NCI-H1092 treated with DMSO at 0.1 percent for 48 hours (cell line): ENCODE measurements at places on chromosomes 13 and 19.

DNA sequence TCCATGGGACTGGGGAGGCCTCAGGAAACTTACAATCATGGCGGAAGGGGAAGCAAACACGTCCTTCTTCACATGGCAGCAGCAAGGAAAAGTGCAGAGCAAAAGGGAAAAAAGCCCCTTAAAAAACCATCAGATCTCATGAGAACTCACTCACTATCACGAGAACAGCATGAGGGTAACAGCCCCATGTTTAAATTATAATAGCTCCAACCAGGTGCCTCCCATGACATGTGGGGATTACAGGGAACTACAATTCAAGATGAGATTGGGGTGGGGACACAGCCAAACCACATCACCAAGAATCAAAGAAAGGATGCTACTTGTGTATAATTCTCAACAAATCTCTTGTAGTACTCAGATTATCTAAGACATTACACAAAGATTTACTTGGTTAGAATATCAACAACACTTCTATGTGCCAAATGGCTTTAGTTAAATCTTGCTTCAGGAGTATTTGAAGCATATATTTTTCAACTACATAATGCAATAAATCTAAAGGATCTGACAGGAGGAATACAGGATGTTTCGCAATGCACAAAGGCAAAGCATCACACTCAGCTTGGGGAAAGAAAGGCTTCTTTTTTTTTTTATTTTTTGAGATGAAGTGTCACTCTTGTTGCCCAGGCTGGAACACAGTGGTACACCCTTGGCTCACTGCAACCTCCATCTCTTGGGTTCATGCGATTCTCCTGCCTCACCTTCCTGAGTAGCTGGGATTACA, 180.0 kb downstream of the LHFPL6 start:
- no peak for DNase-seq

- no peak for DNase-seq
Observed at GRCh38 chr13:101139081-101139480, 277.2 kb downstream of the NALCN start.

GRCh38 chr13:51862957-51863356, 1.2 kb downstream of the CCDC70 start:
- no peak for DNase-seq

DNA sequence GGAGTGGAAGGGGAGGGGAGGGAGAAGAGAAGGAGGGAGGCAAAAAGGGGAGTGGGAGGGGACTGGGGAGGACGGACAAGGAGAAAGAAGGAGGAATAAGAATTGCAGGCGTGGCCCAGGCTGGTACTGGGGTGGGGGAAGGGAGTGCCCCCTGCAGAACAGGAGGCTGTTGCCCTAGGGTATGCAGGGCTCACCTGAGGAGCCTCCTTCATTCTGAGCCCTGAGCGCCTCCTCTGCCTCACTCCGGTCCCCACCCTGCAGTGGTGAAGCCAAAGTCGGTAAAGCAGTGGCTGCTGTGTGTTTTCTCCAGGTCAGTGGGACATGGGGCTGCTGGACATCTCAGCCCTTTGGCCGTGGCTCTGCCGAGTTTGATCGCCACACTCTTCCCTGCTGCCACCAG, 9.1 kb upstream of the CDC16 start:
- DNase-seq = no peak

DNA sequence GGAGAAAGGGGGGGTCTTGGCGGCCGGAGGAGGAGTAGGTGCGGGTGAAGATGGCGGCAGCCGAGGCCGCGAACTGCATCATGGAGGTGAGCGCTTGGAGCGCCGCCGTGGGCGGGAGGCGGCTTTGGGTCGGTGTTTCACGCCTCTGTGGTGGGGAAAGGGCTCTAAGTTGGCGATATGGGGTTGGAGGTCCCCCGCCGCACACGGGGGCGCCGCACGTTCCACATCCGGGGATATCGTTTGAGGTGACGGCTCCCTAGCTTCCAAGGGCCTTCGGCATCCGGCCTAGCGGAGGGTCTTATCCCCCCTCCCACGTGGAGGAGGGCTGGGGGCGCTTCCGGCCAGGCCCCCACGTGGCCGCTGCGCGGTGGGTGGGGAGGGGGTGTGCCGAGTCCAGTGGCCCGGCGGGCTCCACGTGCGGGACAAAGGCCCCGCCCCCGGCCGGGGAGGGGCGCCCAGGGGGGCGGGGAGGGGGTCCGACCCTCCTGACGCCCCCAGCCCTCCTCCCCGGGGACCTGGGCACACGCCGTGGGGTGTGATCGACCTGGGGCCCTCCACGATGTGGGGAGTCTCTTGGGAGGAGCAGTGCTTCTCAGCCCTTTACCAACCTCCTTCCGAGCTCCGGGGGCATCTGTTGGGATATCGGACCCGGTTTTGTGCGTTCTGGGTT, at the start of gene PRMT1:
Gene PRMT1, plus strand, starts transcription at position 41 of the 670 bp plus-strand sequence. Its CDS starts 10 bp downstream, at position 51.
- DNase-seq = peak; percentile 65

DNA sequence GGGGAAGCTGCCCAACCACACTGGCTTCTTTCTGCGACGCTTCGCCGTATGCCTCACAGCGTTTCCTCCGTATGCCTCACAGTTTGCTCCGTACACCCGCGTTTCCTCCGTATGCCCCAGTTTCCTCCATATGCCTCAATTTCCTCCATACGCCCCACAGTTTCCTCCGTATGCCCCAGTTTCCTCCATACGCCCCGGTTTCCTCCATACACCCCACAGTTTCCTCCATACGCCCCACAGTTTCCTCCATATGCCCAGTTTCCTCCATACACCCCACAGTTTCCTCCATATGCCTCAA, 22.6 kb downstream of the GAS6 start:
- DNase-seq = no peak

DNA sequence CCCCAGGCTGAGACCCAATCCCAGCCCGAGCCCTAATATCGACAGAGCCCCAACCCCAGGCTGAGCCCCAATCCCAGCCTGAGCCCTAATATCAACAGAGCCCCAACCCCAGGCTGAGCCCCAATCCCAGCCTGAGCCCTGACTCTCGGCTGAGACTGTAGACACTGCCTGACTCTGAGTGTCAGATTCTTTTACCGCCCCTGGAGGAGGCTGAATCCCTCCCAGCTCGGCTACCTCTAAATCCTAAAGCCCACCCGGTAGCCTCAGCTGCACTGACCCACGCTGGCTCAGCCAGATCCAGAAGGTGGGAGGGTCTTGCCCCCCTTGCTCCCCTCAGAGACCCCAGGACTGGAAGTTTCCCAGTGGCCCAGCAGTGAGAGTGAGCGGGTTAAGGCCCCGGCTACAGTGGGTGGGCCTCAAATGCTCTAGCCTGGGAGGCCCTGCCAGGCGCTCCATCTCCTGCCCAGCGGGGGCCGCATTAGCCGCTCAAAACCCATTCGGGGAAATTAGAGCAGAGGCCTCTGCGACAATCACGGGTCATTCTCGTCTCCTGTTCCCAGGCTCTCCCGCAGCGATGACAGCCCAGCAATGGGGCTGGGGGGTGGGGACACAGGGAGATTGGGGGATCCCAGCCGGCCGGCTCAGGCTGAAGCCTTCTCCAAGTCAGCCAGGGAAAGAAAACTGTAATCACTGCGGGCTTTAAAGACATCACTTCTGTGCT, 43.8 kb downstream of the ZNRF4 start:
- DNase-seq = no peak

GRCh38 chr13:85603735-85604134, 195.5 kb downstream of the SLITRK6 start:
- DNase-seq = no peak

GRCh38 chr13:66528180-66528579, 702.0 kb downstream of the PCDH9 start:
- DNase-seq = no peak

DNA sequence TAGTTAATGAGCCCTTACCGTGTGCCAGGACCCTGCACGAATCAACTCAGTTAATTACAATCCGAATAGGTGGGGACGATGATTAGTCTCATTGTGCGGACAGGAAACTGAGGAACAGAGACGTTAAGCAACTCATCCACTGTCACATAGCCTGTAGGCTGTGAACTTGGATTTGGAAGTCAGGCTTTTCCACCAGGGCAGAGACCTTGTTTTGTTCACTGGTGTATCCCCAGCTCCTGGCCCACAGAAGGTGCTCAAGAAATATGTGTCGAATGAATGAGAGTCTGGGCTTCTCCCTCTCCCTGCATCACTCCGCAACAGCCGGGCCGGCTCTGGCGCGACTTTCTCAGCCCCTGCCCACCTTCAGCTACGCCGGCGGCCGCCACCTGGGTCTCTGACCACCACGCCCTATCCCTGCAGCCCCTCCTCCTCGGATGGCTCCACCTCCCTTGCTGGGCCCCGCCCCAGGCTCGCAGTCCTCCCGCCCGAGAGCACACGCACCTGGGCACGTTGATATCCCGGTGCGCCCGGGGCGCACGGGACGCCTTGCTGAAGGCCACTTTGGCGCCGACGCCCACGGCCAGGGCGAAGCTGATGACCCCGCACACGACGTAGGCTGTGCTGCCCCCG, 1.3 kb downstream of the SHISA7 start:
- no peak for DNase-seq

- DNase-seq = no peak
Observed at GRCh38 chr13:98994896-98995295, 17.0 kb upstream of the DOCK9 start.

- DNase-seq = no peak
Observed at GRCh38 chr19:55079400-55080038, 3.9 kb downstream of the EPS8L1 start.

GRCh38 chr13:85812282-85812681, 13.1 kb upstream of the SLITRK6 start:
- DNase-seq = no peak

DNA sequence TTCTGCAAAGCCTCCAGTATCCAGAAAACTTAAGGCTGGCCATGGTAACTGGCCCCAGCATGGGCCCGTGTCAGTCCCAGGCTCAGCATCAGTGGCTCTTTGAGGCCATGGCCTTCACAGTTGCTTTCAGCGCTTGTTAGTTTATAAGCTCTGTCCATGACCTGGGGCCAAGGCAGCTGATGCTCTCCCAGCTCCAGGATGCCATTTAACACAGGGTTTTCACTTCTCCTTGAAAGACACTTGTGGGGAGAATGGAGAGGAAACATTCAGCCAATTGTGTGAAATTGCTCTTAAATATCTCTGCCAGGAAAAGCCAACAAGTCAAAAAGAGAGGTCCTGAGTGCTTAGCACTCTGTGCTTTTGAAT, 321.3 kb downstream of the FOXO1 start:
- DNase-seq = no peak

GRCh38 chr19:4362101-4362828, 18.9 kb downstream of the MPND start:
- no peak for DNase-seq

DNA sequence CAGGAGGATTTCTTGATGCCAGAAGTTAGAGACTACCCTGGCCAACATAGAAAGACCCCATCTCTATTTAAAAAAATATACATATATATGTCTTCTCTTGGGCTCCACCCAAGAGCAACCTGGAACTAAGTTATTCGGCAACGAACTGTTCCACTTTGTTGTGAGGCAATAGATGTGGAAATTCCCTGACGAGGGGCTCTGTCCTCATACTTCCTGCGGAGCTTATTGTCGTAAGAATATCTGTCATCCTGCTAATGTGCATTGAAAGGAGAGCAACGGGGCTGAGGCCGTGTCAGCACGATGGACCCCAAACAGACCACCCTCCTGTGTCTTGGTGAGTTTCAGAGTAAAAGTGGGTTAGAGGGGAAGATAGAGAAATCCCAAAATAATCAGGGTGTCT, at the start of gene FCAR:
Gene FCAR, plus strand, starts transcription at position 246 of the 400 bp plus-strand sequence. Its CDS starts 55 bp downstream, at position 301.
- DNase-seq = no peak

DNA sequence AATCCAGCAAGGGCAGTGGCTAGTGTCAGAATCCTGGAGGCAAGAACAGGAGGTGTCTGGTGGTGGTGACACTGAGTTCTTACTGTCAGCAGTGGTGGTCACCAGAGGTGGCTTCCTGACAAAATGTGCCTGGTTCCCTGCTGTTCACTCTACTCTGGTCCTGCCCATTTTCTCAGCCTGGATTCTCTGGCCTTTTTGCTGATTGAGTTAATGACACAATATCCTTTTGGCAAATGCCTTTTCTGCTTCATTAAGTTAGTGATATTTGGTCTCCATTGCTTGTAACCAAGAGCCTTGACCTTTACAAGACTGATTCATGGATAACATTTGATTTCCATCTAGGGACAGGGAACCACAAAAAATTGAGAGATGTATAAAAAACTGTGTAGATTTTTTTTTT, 51.1 kb downstream of the RFC3 start:
- no peak for DNase-seq

DNA sequence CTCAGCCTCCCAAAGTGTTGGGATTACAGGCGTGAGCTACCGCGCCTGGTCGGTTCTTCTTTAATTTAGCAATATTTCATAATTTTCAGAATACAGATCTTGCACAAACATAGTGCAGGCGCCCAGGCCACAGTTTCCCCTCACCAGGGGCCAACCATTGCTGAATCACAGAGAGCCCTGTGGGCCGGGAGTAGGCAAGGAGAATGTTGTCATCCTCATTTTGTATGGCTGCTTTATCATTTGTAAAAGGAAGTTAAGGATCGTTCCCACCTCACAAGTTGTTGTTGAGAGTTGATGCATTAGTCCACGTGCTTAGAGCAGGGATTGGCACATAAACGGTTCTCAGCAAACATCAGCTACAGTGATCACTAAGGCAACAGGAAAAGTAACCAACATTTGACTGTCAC, 30.2 kb downstream of the MEIS3 start:
- DNase-seq = no peak

- no peak for DNase-seq
Observed at GRCh38 chr19:17409990-17410389, 4.6 kb upstream of the BST2 start.

- no peak for DNase-seq
Observed at GRCh38 chr13:30403456-30403855, 18.8 kb upstream of the UBE2L5 start.

GRCh38 chr19:15450528-15450890, 753 bp upstream of the WIZ start:
- DNase-seq = no peak

DNA sequence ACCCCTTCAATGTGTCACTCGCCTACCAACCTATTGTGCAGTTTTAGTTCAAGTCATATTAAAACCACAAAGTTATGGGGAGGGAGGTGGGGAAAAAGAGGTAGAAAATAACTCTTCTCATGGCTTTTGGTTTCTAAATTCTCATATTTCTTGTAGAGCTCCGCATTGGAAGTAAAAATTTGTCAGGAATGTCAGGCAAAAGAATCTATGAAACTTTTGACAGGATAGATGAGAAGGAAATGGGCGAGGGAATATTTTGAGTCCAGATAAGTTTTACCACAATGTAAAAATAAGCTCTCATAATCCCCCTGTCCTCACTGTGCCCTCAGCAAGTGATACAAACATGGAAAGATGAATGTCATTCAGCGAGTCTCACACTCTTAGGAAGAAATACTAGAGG, 270.4 kb downstream of the DLEU7 start:
- no peak for DNase-seq
